GM12892 (cell line): ENCODE measurements at places on chromosomes 12 and 14.

DNA sequence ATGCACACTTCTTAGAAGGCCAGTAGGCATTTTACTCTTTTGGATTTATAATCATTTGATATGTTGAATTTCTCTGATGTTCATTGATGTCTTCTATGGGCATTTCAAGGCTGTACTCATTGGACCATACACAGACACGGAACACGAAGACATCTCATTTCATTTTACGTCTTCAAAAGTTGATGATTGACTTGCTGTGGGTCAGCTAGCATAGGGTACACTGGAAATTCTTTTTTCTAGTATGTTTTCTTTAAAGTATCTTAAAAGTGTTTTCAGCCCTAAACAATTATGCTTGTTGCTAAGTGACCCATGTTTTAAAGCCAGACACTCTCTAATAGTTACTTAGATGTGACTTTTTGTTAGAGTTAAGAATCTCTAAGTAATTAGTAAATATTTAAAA lies 16.3 kb downstream of the TRHDE start:
- no peak for DNase-seq

DNA sequence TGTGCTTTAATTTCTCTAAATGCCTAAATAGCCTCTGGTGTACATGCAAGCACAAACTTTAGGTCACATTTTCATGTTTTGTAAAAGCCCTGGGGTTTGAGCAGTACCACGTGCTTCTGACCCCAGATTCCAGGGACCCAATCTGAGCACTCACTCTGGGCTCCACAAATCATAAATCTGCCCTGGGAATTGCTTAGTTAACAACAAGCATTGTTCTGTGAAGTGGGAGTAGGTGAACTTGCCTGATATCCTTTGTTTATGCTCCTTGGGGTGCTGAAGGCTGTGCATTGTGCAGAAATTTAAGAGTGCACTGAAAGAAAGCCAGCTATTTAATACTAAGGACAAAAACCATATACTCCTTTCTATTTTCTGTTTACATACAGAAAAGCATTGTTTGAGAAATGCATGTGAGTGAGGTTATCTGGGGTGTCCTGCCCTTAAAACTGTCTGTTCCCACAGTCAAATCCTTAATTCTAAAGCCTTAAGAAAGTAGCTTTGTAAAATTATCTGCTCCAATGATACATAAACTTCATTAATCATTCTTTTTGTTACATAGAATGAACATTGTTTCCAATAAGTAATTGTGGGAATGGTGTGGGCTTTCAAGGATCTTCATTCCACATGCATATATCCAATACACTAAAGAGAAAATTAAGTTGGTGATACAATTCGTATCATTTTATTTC lies 258.6 kb upstream of the NPAS3 start:
- DNase-seq = no peak

GRCh38 chr14:105476097-105476830 lies 1.6 kb downstream of the CRIP2 start:
- DNase-seq = no peak

- DNase-seq = no peak
These were observed 64.2 kb upstream of the TMCC3 start for GRCh38 chr12:94714378-94715114.

- DNase-seq = no peak
These were observed 76.6 kb downstream of the RIN3 start for GRCh38 chr14:92590176-92590575.

DNA sequence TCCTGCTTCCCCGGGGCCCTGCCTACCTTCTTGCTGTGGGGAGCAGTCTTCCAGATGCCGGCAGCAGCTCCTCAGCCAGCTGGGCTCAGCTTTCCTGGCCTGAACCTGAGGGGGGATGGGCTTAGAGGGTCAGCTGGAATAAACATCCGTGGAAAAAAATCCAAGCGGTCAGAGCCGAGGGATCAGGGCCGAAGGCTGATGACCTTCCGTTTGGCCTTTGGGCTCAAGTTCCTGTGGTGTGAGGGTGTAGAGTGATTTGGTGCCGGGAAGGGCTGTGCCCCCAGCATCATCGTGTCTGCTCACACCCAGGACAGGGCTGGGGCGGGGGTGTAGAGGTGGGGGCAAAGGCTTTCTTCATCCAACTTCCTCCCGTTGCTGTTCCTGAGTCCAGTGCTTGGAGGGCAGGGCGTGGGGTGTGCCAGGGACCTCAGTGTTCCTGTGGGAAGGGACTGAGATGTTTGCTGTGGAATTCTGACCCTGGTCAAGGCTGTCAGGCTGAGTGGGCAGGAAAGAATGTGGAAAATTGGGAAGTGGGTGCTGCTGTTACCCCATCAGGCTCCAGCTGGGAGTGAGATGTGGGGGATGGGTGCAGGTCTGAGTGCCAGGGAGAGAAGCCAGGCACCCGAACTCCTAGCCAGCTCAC lies 2.6 kb downstream of the SMIM41 start:
- DNase-seq = no peak

GRCh38 chr12:2306735-2307134 lies 253.9 kb downstream of the CACNA1C start:
- no peak for DNase-seq
